Activated T-helper 1 cell treated with anti-CD3 and anti-CD28 coated beads, Interleukin-12 subunit alpha, Interleukin-12 subunit beta, Interleukin-2, Interleukin-4 antibody, amounts not matched to agents 30 ng/mL and 10 ng/mL and 1 ng/mL, durations not matched to agents 14 hours and 24 hours and 36 hours (primary cell): ENCODE measurements at places on chromosomes 7 and 10.

- H3K4me3 ChIP-seq = no peak overlapping the region
- H3K27me3 ChIP-seq = peaks cover 7% of the 10 kb centered on the region
- no peak overlapping the region for H3K27ac ChIP-seq
- DNase-seq = peak; percentile 4
- H3K36me3 ChIP-seq = no peaks in the 10 kb centered on the region
- H3K4me1 ChIP-seq = peaks cover 11% of the 10 kb centered on the region
These were observed 178.3 kb downstream of the CDCA7L start for GRCh38 chr7:21767300-21767900.

- H3K27me3 ChIP-seq = peaks cover 3% of the 10 kb centered on the region
- no peaks in the 10 kb centered on the region for H3K4me1 ChIP-seq
- no peak overlapping the region for H3K27ac ChIP-seq
- no peak overlapping the region for H3K4me3 ChIP-seq
- no peaks in the 10 kb centered on the region for H3K36me3 ChIP-seq
These were observed 65.2 kb downstream of the TLL2 start for GRCh38 chr10:96448558-96448957.

DNA sequence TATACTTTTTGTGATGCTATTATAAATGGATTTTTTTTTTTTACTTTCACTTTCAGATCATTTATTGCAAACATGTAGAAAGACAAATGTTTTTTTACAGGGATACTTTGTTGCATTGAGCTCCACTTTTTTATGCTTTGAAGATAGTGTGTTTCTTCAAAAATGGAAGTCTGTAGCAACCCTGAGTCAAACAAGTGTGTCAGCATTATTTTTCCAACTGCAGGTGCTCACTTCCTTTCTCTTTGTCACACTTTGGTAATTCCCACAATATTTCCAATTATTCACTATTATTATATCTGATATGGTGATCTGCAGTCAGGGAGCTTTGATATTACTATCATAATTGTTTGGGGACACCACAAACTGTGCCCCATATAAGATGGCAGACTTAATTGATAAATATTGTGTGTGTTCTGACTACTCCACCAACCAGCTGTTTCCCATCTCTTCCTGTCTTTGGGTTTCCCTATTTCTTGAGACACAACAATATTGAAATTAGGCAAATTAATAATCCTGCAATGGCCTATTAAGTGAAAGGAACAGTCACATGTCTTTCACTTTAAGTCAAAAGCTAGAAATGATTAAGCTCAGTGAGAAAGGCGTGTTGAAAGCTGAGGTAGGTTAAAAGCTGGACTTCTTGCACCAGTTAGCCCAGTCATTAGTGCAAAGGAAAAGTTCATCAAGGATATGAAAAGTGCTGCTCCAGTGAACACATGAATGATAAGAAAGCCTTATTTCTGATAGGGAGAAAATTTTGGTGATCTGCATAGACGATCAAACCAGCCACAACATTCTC, 231.3 kb upstream of the SH2B2 start:
- H3K27me3 ChIP-seq = no peaks in the 10 kb centered on the region
- H3K36me3 ChIP-seq = no peaks in the 10 kb centered on the region
- H3K27ac ChIP-seq = no peak overlapping the region
- H3K4me3 ChIP-seq = no peak overlapping the region
- no peaks in the 10 kb centered on the region for H3K4me1 ChIP-seq

GRCh38 chr10:133131734-133132472, 28.1 kb upstream of the KNDC1 start:
- H3K27me3 ChIP-seq = no peaks in the 10 kb centered on the region
- DNase-seq = no peak
- H3K36me3 ChIP-seq = no peaks in the 10 kb centered on the region
- no peak overlapping the region for H3K4me3 ChIP-seq
- no peaks in the 10 kb centered on the region for H3K4me1 ChIP-seq
- no peak overlapping the region for H3K27ac ChIP-seq

DNA sequence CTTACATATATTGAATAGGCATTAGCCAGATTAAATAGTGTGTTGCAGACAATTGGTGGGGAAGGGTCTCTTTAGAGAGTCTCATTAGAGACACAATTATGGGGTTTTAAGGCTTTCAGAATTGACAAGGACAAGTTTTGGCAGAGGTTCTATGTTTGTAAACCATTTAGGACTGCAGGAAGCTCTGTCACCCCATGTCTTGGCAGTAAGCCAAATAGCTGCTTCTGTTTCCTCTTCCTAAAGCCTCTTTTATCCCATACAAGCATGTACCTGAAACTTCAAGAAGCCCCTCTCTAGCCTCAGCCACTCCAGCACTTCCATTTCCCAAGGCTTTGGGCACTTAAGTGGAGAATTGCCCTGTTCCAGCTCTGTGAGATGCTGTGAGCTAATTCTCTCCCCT, 21.8 kb upstream of the LRRC4 start:
- peaks cover 9% of the 10 kb centered on the region for H3K36me3 ChIP-seq
- no peak overlapping the region for H3K27ac ChIP-seq
- no peak overlapping the region for H3K4me3 ChIP-seq
- peaks cover 32% of the 10 kb centered on the region for H3K4me1 ChIP-seq
- no peak for DNase-seq

DNA sequence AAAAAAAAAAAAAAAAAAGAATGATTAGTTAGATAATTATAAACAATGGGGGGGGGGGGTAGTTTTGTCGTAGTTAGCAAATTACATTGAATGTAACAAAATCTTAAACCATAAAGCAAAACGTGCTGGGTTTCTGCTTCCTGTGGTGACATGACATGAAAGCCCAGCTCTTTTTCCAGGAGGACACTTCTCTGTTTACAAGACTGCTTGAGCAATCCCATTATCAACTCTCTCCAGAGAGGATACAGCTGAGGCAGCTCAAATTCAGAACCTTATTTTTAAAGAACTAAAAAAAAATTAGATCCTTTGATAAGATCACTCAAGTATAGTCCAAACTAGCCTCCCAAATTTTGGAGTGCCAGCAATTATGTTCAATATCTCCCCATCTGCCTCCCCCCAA, 58.6 kb downstream of the ADRB1 start:
- H3K36me3 ChIP-seq = no peaks in the 10 kb centered on the region
- peaks cover 21% of the 10 kb centered on the region for H3K4me1 ChIP-seq
- no peak for DNase-seq
- peaks cover 44% of the 10 kb centered on the region for H3K27me3 ChIP-seq
- H3K27ac ChIP-seq = no peak overlapping the region
